Renal cortex interstitium (tissue), 15 donors: ENCODE measurements at places on chromosomes 3 and 15. TPM values are rescaled to one million over a fixed set of nuclear protein-coding genes. Genes with fewer than 3 reads are reported as not detected.

Gene TGM4
- polyA plus RNA-seq = 0.12 TPM

DNA sequence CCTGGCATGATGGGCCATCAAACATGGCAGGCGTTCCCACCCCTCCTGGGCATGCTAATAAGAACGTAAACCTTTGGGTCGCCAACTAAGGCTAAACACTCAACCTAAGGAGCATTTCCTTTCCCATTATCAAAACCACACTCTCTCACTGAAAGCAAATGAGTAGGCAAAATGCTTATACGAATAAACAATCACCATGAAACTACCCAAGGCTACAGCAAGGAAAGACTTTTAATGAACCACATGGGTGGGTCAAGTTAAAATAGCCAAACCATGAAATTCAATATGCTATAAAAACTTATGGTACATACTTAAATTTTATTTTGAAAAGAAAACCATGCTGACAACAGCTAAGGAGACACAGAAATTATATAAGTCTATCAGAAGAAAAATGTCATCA, 180.6 kb downstream of the OSBPL10 start:
- no peak for DNase-seq

GRCh38 chr3:58888087-58888486, 161.7 kb downstream of the CFAP20DC start:
- DNase-seq = no peak

DNA sequence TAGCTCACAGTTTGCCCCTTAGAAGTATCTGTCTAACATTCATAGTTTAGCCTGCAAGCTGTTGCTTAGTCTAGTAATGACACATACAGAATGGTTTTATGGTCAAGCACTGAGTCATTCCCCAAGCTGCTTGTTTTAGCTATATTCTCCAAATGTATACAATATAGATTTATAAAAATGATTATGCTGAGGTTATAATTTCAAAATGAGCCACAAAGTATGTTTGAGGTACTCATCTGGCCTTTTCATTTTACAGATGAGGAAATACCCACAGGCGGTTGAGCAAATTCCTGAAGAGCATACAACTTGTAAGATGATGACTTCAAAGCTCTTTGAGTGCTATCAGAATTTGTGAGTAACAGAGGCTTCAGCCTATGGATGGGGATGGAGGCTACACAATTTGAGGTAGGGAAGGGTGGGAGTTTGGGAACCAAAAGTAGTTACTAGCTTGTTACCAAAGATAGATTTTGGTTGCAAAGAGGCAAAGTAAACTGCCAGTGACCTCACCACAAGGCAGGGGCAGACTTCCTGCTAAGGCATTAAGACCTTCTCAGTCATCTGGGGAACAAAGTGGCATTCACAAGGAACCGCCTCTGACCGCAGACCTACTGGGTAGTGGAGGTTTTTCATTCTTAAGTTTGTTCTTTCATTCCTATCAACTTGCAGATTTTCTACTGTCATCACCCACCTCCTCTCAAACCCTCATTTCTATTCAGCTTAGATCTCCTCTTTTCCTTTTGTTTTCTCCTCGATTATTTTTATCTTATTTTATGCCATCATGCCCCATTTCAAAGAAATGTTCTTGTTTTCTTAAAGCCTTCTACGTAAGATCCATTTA, 257.2 kb upstream of the NECTIN3 start:
- DNase-seq = no peak

Gene GABRA5
- polyA plus RNA-seq = 0.30 TPM

Gene NOX5
- polyA plus RNA-seq = 1.3 TPM

DNA sequence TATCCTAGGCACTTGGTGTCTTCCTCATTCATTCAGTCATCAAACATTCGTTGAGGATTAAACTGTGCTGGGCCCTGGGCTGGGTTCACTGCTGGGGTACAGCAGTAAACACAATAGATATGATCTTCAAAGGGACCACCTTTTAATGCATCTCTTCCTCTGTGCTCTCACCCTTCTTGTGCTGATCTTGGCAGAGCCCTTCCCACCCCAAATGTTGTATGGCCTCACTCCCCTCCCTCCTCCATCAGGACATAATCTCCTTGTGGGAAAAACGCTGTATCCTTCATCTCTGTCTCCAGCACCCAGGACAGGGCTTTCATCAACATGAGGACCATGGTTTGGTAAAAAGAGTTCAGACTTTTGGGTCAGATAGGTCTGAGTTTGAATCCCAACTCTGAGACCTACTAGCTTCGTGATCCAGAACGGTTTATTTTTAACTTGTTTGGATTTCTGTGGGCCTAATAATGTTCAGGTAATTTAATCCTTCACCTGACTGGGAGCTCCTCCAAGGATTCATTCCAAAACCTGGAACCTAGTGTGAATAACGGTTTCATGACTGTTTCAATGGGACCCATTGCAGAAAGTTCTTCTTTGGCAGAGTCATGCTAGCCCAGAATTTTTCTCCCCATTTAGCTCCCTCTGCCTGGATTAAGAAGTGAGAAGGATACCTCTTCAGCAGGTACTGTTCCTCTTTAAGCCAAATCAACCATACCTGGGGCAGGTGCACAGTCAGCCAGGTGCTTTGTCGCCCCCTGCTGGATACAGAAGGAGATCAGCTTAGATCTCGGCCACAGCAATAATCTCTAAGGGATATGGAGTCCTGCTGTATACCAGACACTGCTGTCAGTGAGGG, 5.2 kb upstream of the WNT7A start:
- no peak for DNase-seq

Gene TMOD2
- polyA plus RNA-seq = 4.6 TPM

DNA sequence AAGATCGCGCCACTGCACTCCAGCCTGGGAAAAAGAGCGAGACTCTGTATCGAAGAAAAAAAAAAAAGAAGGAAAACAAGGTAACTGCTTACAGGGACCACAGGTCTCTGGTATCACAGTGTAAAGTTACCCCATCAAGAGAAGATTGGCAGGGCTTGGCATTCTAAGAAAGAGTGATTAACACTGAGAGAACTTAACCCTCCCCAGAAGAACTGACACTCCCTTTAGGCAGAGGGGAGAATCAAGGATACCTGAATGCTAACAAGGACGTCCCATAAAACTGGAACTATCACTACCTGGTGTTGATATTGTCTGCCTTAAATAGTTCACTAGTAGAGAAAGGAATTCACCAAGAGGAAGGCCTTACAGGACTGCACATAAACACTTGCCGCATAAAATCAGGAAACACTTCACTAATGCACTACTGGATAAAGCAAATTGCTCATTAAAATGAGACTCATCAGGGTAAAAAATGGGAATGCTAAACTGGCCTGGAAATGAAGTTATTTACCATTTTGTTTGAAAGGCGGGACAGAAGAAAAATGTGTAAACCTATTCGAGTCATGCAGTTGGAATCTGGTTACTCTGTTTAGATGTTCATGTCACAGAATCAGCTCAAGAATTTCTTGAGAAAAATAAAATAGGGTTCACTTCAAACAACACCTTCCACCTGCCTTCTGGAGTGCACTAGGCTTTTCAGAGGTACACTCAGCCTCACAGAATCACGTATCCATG, 121.6 kb downstream of the FOXP1 start:
- DNase-seq = no peak

Gene HHLA2
- polyA plus RNA-seq = 16.7 TPM

Gene FHIT
- polyA plus RNA-seq = 25.7 TPM

Gene RBPMS2
- polyA plus RNA-seq = 10.7 TPM

Gene SLC51A
- 11.5 TPM for polyA plus RNA-seq

Gene PAK6
- polyA plus RNA-seq = 4.5 TPM

- peak; percentile 33 for DNase-seq
Measured at GRCh38 chr3:126179825-126180476, 435 bp downstream of the ALDH1L1 start.

DNA sequence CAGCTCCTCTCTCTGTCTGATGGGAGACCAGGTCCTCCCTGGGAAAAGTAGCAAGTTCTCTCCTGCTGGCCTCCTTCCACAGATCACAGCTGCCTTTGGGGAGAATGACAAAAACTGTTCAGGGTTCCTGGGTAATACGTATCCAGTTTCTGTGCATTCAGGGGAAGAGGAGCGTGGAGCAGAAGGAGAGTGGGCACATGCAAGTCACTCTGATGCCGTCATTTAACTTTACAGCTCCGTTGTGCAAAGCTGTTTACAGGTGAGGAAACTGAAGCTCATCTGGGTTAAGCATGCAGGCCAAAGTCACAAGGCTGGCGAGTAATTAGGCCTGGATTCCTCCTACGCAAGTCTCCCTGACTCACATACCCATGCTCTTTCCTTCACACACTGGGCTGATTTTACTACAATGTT, 7.5 kb upstream of the TM4SF1 start:
- no peak for DNase-seq

GRCh38 chr3:73098873-73099272, 37.4 kb downstream of the EBLN2 start:
- no peak for DNase-seq

DNA sequence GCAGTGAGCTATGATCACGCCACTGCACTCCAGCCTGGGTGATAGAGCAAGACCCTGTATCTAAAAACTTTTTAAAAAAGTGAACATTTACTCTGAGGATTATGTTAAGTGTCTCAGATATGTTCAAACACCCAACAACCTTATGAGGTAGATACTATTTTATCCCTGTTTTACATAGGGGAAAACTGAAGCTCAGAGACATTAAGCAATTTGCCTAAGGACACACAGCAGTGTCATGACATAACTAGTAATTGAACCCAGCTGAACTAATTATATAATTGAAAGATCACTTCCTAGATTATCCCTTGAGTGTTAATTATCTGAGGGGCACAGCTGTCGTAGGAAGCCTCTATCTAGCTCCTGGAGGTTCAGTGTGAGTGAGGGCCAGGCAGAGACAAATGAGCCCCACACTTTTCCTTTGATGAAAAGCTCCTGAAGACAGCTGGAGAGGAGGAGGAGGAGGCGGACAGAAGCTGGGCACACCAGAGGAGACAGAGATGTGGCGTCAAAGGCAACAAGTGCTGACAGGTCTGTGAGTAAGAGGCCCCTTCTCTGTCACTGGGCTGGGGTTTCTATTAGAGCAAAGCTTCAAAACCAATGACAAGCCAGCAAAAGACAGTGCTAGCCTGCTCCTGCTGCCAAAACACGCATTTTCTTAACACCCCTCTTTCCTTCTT, 20.5 kb downstream of the TRH start:
- no peak for DNase-seq

- no peak for DNase-seq
Measured at GRCh38 chr15:59148153-59148833, 43.3 kb downstream of the CCNB2 start.
